ENCODE measurements at places on chromosomes 3 and 15. TPM values are rescaled to one million over a fixed set of nuclear protein-coding genes. Genes with fewer than 3 reads are reported as not detected.

Gene CATSPER2
- total RNA-seq: 16.2 TPM

Gene A4GNT
- total RNA-seq: 4.0 TPM

Gene STRA6
- not detected for total RNA-seq

Gene COL6A6
- total RNA-seq: not detected

Gene POTEB
- total RNA-seq: not detected

Gene PIERCE2
- total RNA-seq: 2.0 TPM

Gene CYP11A1
- 0.26 TPM for total RNA-seq

Gene SNTN
- total RNA-seq: 1.0 TPM

Gene CFAP91
- 21.5 TPM for total RNA-seq

DNA sequence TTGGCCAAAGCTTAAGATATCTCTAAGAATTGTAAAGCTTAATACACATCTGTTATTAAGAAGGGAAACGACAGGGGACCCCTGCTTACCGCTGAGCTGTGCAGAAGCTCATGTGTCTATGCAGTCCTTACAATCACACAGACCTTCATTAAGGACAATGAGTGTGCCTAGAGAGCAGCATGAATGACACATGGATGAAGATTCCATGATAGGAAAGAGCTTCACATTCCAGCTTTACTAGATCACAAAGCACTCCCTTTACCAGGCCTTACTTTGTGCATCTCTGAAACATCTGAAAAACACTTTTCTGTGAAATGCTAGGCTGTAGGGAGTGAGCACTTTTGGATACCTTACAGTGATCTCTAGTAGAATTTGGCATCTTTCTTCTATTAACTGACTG lies 32.0 kb downstream of the RNF168 start:
- H3K4me3 ChIP-seq: no peak overlapping the region
- no peaks in the 10 kb centered on the region for H3K27me3 ChIP-seq
- no peak overlapping the region for H3K27ac ChIP-seq
- H3K4me1 ChIP-seq: no peaks in the 10 kb centered on the region

DNA sequence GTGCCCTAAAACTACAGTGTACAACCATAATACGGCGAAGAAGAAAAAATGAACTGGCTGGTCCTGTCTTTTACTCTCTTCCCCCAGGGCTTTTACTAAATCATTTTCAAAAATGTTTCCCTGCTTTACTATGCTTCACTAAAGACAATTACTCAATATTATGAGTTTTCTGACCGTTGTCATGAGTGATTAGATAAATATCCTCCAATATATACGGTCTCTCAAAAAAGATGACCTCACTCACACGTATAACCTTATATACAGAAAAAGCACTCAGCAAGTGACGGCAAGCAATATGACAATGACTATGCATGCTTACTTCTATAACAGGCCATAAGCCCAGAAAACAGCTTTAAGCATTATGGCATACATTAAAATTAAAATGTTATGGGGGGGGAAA lies 60.5 kb downstream of the TBL1XR1 start:
- no peak overlapping the region for H3K27ac ChIP-seq
- H3K4me1 ChIP-seq: peaks cover 3% of the 10 kb centered on the region
- no peaks in the 10 kb centered on the region for H3K27me3 ChIP-seq
- no peak overlapping the region for H3K4me3 ChIP-seq

GRCh38 chr3:190038050-190038933 lies 82.4 kb downstream of the P3H2 start:
- no peaks in the 10 kb centered on the region for H3K27me3 ChIP-seq
- no peaks in the 10 kb centered on the region for H3K36me3 ChIP-seq
- no peak for DNase-seq
- H3K4me3 ChIP-seq: no peak overlapping the region
- H3K4me1 ChIP-seq: no peaks in the 10 kb centered on the region
- H3K27ac ChIP-seq: no peak overlapping the region

GRCh38 chr3:112572701-112573100 lies 10.9 kb downstream of the SLC35A5 start:
- H3K4me3 ChIP-seq: no peak overlapping the region
- H3K27ac ChIP-seq: no peak overlapping the region
- no peaks in the 10 kb centered on the region for H3K4me1 ChIP-seq
- H3K36me3 ChIP-seq: peaks cover 3% of the 10 kb centered on the region

DNA sequence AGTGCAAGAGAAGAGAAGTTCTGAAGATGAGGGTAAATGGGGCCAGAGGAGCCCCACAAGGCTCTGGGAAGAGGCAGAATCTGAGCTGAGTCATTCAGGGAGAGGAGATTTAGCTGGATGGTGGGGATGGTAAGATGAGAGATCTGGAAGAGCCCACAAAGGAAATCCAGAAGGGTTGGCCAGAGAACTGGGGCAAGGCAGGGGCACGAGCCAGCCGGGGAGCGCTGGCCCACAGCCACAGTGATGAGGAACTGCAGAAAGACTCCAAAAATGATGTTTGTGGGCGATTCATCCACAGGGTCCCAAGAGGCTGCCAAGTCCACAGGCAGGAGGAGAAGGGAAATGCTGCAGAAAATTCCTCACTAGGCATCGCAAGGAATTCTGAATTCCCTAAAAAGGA lies 75.9 kb upstream of the ATP2B2 start:
- no peaks in the 10 kb centered on the region for H3K36me3 ChIP-seq
- H3K27ac ChIP-seq: no peak overlapping the region
- no peaks in the 10 kb centered on the region for H3K4me1 ChIP-seq
- no peak for DNase-seq
- no peak overlapping the region for H3K4me3 ChIP-seq
- H3K27me3 ChIP-seq: no peaks in the 10 kb centered on the region

- H3K27ac ChIP-seq: peak overlapping the region; percentile 88
- H3K4me1 ChIP-seq: peaks cover 59% of the 10 kb centered on the region
- no peaks in the 10 kb centered on the region for H3K27me3 ChIP-seq
- H3K36me3 ChIP-seq: no peaks in the 10 kb centered on the region
- DNase-seq: no peak
- H3K4me3 ChIP-seq: no peak overlapping the region
Measured at GRCh38 chr3:111733856-111734255, 125.2 kb upstream of the PHLDB2 start.

DNA sequence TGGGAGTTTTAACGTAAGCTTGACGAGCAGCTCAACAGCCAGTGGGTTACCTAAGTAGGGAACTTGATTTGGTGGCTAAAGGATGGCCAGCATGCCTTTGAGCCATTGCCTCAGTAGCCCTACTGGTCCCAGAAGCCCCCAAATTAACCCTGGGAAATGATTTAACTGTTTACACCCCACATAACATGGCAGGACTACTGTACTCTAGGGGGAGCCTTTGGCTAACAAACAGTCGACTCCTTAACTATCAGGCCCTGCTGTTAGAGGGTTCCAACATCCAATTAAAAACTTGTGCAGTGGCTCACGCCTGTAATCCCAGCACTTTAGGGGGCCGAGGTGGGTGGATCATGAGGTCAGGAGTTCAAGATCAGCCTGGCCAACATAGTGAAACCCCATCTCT lies 9.4 kb upstream of the SMCO1 start:
- peaks cover 4% of the 10 kb centered on the region for H3K27me3 ChIP-seq
- no peaks in the 10 kb centered on the region for H3K36me3 ChIP-seq
- H3K4me1 ChIP-seq: peaks cover 6% of the 10 kb centered on the region
- no peak overlapping the region for H3K27ac ChIP-seq

GRCh38 chr3:177320765-177321247 lies 123.5 kb upstream of the TBL1XR1 start:
- no peak overlapping the region for H3K27ac ChIP-seq
- H3K4me3 ChIP-seq: no peak overlapping the region
- no peak for DNase-seq
- no peaks in the 10 kb centered on the region for H3K4me1 ChIP-seq

- H3K27ac ChIP-seq: no peak overlapping the region
- no peak for DNase-seq
- no peaks in the 10 kb centered on the region for H3K36me3 ChIP-seq
- H3K4me3 ChIP-seq: no peak overlapping the region
- H3K4me1 ChIP-seq: peaks cover 40% of the 10 kb centered on the region
- H3K27me3 ChIP-seq: no peaks in the 10 kb centered on the region
Measured at GRCh38 chr3:187737006-187737367, 8.3 kb downstream of the BCL6 start.

- peak; percentile 82 for DNase-seq
- peaks cover 20% of the 10 kb centered on the region for H3K36me3 ChIP-seq
- H3K27me3 ChIP-seq: no peaks in the 10 kb centered on the region
- H3K4me3 ChIP-seq: peak within 1 kb of the TSS; percentile 64
- H3K27ac ChIP-seq: peak within 1 kb of the TSS; percentile 95
Measured at GRCh38 chr15:66504563-66505429, at the start of the genes RPL4 and ZWILCH. Gene RPL4, minus strand, starts transcription at chr15:66504855. Its CDS starts 65 bp downstream, at chr15:66504790. Gene ZWILCH, plus strand, starts transcription at chr15:66505326. Its CDS starts 13 bp downstream, at chr15:66505339.

DNA sequence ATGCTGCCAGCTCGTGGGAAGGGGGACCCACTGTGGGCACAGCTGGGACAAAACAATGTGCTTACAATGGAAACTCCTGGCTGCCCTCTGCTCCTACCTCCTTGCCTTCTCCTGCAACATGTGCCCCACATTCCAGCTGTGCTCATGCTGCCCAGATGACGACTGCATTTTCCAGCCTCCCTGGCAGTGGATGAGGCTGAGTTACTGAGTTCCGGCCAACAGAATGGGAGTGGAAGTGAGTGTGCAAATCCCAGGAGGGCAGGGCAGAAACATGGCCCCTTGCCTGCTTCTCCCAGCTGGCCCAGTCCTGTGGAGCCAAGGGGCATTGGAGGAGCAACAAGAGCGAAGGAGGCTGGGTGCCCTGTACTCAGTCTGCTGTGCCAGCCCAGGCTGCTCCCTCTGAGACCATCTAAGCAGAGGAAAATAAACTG lies 17.1 kb downstream of the KLF15 start:
- H3K4me1 ChIP-seq: peaks cover 21% of the 10 kb centered on the region
- no peak overlapping the region for H3K4me3 ChIP-seq
- DNase-seq: peak; percentile 67
- no peaks in the 10 kb centered on the region for H3K27me3 ChIP-seq
- H3K36me3 ChIP-seq: no peaks in the 10 kb centered on the region

DNA sequence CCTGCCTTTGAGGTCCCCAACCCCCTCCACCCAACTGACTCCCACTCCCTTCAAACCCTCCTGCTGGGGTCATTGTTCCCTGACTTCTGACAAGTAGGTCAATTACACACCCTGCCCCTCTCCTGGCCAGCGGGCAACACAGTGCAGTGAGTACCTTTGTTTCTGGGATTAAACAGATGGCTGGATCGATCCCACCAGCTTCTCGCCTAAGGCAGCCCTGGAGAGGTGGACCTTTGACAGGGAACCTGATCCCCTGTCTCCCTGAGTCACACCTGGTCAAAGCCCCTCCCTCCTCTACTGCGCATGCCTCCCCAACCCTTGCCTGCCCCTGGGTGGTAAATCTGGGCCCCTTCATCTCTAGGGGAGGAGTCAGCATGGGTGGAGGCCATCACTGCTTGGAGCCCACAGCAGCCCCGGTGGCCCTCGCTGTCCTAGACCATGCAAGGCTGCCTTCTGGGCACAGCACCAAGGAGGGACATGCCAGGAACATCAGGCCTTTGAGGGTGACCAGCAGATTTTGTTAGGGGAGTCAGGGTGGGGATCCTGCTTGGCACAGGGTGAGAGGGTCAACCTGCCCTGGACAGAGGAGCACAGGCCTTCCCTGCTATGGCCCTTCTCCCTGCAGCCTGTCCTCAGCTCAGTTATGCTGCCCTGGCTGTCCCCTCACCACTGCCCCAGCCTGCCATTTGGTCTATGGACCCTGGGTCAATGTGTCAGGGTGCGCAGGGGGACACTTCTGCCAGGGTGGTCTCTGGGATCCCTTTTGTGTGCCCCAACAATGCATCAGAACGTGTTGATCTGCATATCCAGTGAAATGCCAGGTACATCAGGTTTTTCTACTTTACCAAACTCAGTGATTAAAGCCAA lies 9.8 kb upstream of the PRR23E start:
- H3K27me3 ChIP-seq: no peaks in the 10 kb centered on the region
- H3K36me3 ChIP-seq: no peaks in the 10 kb centered on the region
- no peak for DNase-seq
- H3K4me1 ChIP-seq: no peaks in the 10 kb centered on the region
- no peak overlapping the region for H3K27ac ChIP-seq

DNA sequence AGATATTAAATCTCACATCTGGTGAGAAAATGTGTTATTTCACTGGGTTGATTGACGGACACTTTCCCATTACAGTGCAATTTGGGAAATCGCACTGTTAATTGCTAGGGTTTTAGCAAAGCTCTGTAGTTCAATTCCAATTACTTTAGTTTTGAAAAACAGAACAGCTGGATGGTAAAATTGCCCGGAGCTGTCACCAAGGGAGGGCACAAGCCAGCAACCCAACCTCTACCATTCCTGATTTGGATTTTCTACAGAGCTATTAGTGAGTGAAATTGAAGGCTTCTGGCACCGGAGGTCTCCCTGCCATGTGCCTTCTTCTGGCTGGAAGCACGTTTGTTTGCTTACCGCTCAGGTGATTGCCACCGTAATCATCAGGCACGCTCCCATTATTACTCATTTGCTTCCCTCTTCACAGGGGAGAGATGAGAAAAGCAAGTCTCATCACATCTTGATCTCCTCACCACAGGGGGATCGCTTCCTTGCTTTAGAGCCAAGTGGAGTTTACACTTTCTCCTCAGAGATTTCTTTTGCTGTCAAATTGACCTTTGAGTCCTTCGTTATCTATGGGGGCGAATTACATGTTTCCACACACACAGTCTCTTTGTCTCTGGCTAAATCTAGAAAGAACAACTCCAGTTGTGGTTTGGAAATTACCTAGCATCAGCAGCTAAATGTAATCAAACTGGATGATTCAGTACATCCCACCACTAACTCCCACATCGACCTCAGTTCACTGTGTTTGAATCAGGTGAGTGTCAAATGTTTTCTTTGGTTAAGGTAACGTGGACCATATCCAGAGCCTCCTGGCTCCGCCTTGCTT lies 421.7 kb upstream of the GOLIM4 start:
- no peak overlapping the region for H3K4me3 ChIP-seq
- no peaks in the 10 kb centered on the region for H3K36me3 ChIP-seq

GRCh38 chr3:170967126-170967525 lies 58.7 kb upstream of the EIF5A2 start:
- no peak for DNase-seq
- H3K4me1 ChIP-seq: peaks cover 8% of the 10 kb centered on the region
- H3K27ac ChIP-seq: no peak overlapping the region
- H3K27me3 ChIP-seq: no peaks in the 10 kb centered on the region
- no peaks in the 10 kb centered on the region for H3K36me3 ChIP-seq

DNA sequence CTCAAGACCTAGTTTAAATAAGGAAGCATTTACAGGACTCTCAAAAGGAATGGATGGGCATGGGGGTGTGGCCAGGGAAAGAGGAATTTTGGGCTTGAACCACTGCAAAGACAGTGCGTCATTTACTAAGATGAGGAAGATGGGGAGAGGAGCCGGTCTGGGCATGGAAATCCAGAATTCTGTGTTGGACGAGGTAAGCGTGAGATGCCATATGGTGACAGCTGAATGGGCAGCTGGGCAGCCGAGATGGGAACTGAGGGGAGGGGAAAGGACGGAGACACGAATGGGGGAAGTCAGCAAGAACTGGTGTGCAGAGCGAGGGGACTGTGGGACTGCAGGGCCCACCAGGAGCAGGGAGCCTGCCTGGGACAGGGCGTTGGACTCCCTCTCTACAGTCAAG lies 24.2 kb downstream of the TMEM44 start:
- H3K4me1 ChIP-seq: no peaks in the 10 kb centered on the region
- H3K27me3 ChIP-seq: no peaks in the 10 kb centered on the region
- H3K36me3 ChIP-seq: no peaks in the 10 kb centered on the region
- H3K27ac ChIP-seq: no peak overlapping the region
- no peak overlapping the region for H3K4me3 ChIP-seq

GRCh38 chr3:117645561-117646242 lies 936.1 kb downstream of the TUSC7 start:
- no peak overlapping the region for H3K27ac ChIP-seq
- H3K4me3 ChIP-seq: no peak overlapping the region
- H3K36me3 ChIP-seq: no peaks in the 10 kb centered on the region
- H3K27me3 ChIP-seq: no peaks in the 10 kb centered on the region

GRCh38 chr3:122800706-122801237 lies 5.9 kb downstream of the SLC49A4 start:
- no peak overlapping the region for H3K4me3 ChIP-seq
- H3K27me3 ChIP-seq: no peaks in the 10 kb centered on the region
- peaks cover 21% of the 10 kb centered on the region for H3K4me1 ChIP-seq
- H3K27ac ChIP-seq: no peak overlapping the region
- no peak for DNase-seq
- H3K36me3 ChIP-seq: no peaks in the 10 kb centered on the region
